ENCODE measurements at places on chromosomes 2 and 18. TPM values are rescaled to one million over a fixed set of nuclear protein-coding genes. Genes with fewer than 3 reads are reported as not detected.

TNFAIP6 gene
- total RNA-seq: 104 TPM

LONRF2 gene
- total RNA-seq: 0.28 TPM

LINC00305 gene
- total RNA-seq: not detected

ADD2 gene
- total RNA-seq: 0.37 TPM

CFAP210 gene
- total RNA-seq: not detected

Measured in smooth muscle cell of bladder (primary cell).